ENCODE measurements at places on chromosomes 5 and 9. TPM values are rescaled to one million over a fixed set of nuclear protein-coding genes. Genes with fewer than 3 reads are reported as not detected.

The CRB2 gene
- total RNA-seq = 0.33 TPM

The FBLL1 gene
- not detected for total RNA-seq

The PLCXD3 gene
- total RNA-seq = 3.4 TPM

The CDHR2 gene
- not detected for total RNA-seq

The GCNT4 gene
- 1.0 TPM for total RNA-seq

The SYK gene
- 10.2 TPM for total RNA-seq

All from subcutaneous adipose tissue (tissue), 4 donors.